ENCODE measurements at places on chromosomes 3 and 15. TPM values are rescaled to one million over a fixed set of nuclear protein-coding genes. Genes with fewer than 3 reads are reported as not detected.

DNA sequence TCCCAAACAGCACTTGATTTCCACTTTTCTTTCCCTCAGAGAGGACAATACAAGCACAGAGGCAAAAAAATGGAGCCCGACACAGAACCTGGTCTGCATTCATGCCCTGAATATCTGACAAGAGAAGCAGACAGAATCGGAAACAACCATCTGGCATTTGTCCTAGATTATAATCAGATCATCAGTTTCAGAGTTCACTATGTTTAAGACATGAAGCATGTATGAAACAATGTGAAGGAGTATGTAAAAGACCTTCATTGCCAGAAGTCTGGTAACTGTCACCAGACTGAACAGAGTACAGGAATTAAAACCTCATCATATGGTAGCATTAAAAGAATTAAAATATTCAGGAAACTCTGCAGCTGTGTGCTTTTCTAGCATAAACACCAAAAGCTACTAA lies 65.0 kb downstream of the SETD2 start:
- DNase-seq = no peak

DNA sequence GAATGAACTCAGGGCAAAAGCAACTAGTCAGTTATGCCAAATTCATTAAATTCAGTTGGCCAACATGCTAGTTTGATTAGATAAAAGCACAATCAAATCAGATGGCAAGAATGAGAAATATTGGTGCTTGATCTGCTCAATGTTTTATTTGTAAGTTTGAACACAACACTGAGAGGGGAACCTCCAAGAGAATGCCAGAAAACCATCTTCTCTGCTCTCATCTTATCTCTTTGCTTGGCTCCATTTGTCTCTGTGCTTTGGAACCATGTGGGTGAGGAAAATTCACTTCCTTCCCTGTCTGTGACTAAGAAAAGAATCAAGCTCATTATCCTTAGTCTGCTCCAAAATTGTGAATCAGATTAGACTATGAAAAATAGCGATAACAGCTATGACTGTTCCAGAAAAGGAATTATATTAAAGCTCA lies 43.6 kb upstream of the DCBLD2 start:
- no peak for DNase-seq

- no peak for DNase-seq
These were observed 73.5 kb downstream of the CLASP2 start for GRCh38 chr3:33644582-33644981.

DNA sequence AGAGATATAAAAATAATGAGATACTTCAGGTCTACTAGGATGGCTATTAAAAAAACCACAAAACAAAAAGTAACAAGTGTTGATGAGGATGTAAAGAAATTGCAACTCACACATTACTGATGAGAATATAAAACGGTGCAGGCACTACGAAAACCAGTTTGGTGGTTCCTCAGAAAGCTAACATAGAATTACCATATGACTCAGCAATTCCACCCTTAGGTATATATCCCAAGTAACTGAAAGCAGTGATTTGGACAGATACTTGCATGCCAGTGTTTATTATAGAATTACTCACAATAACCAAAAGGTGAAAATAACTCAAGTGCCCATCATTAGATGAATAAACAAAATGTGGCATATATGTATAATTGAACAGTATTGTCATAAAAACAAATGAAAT lies 87.5 kb upstream of the MELTF start:
- no peak for DNase-seq

DNA sequence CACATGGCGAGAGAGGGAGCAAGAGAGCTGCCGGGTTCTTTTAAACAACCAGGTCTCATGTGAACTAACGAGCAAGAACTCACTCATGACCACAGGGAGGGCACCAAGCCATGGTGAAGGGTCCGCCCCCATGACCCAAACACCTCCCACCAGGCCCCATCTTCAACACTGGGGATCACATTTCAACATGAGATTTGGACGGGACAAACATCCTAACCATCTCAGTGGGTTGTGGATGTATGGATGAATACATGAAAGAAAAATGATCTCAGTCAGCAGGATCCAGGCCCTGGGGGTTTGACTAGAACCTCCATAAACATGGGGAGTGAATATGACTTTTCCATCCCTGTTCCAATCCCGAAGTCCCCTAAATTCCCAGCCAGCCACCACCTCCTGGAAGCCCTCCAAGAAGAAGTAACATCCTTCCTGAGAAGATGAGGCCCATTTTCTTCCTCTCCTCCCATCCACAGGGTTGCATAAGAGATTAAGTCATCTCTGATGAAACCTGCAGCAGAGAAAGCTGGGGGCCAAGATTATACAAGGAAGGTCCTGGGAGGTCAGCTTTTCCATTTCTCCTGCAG lies 9.5 kb downstream of the CAV3 start:
- peak; percentile 66 for DNase-seq

DNA sequence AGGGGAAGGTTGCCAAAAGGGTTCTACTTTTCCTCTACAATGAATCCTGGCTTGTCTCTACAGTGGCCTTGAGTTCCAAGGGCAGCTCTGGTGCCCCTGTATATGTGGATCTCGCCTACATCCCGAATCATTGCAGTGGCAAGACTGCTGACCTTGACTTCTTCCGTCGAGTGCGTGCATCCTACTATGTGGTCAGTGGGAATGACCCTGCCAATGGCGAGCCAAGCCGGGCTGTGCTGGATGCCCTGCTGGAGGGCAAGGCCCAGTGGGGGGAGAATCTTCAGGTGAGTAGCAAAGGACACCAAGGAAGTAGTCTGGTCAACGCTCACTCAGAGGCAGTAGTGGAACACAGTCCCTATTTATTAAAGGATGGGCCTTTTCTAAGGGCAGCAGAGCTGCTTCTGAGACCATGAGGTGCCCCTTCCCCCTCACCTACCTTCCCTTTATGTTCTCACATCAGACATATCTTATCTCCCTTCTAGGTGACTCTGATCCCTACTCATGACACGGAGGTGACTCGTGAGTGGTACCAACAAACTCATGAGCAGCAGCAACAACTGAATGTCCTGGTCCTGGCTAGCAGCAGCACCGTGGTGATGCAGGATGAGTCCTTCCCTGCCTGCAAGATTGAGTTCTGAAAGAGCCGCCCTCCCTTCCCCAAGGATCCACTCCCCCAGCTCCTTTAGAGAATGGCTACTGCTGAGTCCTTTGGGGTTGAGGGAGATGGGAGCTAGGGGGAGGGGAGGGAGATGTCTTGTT lies 12.4 kb downstream of the MAP1A start:
- no peak for DNase-seq

DNA sequence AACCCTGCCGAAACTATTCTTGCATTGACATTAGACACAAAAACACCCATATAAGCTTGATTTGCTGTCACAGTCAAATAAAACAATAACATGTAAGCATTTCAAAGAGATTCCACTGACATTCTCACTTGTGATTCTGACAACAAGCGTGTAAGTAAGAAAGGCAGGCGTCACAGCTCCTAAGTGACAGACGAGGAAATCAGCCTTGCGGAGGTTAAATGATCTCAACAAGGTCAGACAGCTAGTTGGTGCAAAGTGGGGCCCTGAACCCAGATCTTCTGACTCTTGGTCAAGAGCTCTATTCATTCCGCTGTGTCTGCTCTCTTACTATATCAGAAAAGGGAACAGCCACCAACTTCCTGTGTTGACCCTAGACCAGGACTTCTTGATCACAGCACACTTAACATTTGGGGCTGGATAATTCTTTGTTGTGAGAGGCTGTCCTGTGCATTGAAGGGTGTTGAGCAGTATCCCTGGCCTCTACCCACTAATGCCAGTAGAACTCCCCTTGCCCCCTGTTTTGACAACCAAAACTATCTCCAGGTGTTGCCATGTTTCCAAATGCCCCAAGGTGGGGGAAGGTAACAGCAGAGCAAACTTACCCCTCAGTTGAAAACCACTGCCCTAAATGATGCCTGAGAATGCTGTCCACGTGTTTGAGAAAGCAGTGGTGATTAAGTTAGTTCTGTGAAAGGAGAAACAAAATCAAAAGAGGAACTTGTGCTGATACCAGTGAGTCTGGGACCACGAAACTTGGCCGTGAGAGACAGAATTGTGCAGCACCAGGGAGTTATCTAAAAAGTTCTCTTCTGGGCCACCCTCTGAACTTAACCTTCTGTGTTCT lies 86.1 kb downstream of the LIPC start:
- peak; percentile 41 for DNase-seq

- DNase-seq = no peak
These were observed at the start of gene ALDH1A2 for GRCh38 chr15:58065445-58066041. TSS of gene ALDH1A2 (minus strand) at chr15:58065711. CDS start at chr15:58065650, 61 bp downstream.

Gene RNF7
- total RNA-seq = 77.5 TPM

Gene RGMA
- 16.5 TPM for total RNA-seq

Gene GP5
- total RNA-seq = 0.22 TPM

Gene MYL3
- 3,804 TPM for total RNA-seq

Measured in cardiac septum (tissue), 1 donor.